ENCODE measurements at places on chromosomes 5 and 9.

DNA sequence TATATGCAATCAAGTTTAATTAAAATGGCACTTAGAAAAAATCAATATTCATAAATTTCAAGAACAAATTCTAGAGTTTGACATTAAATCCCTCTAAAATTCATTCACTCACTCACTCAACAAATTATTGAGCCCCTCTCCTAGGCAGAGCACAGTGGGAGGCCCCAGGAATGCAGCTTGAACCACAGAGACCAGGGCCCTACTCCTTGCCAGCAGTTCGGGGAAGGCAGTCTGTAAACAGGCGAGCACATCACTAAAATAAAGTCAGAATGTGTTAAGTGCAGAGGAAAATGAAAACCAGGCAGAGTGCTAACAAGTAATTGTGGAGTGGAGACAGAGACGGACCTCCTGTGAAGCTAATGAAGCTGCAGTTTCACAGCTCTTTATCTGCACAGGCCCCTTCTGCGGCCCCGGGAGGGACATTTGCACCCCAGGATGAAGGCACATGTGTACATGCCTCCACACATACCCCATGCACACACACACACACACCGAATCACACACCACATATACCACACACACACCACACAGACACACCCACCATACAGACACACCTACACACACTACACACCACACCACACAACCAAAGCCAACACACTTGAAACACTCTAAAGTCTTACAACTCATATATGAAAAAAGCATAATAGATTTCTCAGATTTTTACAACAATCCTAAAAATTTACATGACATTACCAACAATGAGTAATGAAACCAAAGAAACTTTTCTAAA is 40.5 kb downstream of the BHMT start:
- DNase-seq, result no peak

DNA sequence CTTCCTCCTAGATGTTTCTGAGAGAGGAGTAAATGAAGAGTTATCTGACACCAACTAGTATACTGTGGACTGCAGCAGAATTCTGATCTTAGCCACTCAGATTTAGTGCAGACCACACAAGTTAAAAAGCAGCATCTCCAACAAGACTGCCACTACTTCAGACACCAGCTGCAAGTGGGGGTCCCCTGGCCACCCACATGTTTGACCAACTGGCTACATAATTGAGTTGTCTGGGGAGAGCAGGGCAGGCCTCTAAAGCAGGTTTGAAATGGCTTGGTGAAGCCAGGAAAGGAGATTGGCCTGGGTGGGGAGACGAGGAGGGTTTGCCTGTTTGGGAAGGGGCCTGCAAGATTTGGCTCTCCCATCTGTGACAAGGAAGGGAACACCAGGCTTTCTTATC is 40.5 kb upstream of the FAM81B start:
- DNase-seq, result no peak

DNA sequence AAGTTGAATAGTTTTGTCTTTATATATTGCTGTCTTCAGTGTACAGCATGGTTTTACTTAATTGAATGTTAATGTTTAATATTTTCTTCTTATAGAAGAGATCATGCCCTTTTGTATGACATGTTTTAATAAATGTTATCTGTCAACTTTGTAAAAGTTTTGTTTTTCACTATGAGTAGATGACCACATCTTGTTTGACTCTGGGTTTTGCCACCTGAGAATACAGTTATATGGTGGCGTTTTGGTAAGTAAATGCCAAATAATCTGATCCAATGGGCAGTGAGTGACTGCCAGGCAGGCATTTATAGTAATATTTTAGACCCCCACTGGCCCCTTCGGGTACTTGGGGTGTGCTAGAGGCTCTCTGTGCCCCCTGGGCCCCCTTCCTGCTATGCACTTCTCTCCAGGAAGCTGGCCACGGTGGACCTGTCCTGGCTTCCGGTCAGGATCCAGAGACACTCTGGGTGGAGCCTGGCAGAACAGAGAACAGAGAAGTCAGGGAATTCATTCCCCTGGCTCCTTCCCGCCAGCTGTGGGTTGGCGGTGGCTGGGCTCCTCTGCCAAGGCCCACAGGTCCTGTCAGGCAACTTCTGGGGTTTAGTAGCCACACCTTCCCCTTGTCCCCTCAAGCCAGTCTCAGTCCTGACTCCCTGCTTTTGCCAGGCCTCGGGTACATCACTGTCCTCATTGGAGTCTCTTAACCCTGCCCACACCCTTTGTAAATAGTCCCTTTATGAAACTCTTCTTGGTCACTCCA is 22.2 kb upstream of the ZBTB34 start:
- no peak for DNase-seq

GRCh38 chr5:178505639-178506407 is 84.4 kb downstream of the COL23A1 start:
- DNase-seq, result no peak

DNA sequence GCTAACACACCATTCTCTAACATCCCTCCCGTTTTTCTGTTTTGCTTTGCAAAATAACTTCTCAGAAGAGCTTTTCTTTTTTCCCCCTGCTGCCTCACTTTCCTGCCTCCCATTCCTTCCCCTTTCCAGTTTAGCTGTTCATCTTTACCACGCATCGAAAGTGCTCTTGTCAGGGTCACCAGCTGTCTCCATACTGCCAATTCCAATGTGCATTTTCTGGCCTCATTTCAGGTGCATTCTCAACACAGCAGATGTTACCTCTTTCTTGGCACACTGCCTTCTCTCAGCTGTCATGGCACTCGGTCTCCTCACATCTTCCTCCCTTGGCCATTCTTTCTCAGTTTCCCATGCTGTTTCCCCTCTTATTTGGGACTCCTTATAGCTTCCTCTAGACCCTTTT is 9.5 kb downstream of the ARSK start:
- DNase-seq, result no peak

DNA sequence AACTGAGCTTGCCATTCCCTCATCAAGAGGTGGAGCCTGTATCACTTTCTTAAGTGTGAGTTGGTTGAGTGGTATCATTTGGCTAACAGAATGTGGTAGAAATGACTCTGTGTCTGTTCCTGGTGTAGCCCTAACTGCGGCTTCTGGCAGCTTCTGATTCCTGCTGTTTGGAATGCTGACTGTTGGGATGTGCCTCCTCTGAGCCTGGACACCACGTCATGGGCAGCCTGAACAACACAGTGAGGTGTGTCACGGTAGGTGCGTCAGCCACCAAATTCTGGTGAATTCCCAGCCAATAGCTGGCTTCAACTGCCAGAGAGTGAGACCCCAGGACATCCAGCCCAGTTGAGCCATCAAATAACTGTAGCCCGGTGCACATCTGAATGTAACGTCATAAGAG is 6.1 kb upstream of the C9orf152 start:
- no peak for DNase-seq

GRCh38 chr5:149860801-149861322 is 83.7 kb downstream of the PDE6A start:
- DNase-seq, result no peak

DNA sequence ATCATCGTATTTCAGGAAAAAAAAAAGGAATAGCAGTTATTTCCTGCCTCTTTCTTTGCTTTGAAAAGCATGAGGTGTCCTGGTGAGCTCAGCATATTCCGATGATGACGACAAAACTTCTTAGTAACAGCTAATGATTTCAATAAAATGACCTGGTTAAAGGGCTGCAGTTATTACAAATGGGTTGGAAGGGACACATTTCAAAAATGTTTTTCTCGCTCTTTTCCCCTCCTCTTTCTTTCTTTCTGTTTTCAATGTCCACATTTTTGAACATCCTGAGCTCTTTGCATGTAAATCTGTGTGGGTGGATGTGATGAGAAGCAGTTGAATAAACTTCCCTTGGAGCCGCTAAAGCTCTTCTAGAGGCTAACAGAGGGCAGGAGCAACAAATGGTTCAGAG is 186.8 kb upstream of the SLC27A6 start:
- no peak for DNase-seq

DNA sequence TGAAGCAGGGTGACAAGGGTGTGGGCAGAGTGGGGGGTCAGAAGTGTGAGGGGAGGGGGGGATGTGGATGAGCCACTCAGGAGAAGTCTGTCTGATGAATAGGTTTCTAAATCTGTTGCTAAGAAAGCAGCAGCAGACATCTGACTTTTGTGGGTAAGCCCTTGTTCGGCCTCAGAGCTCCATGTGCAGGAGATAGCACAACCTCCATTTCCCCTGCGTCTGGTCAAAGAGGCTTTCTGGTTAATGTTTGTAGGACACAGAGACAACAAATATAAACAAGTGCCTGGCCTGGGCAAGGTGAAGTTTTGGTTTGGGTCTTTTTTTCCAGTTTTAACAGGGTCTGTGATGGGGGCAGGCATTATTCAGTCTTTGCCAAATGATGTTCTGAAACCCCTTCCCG is 57.0 kb upstream of the GNE start:
- DNase-seq, result no peak

- DNase-seq, result no peak
Measured at GRCh38 chr9:17614903-17615302, 36.0 kb downstream of the SH3GL2 start.

DNA sequence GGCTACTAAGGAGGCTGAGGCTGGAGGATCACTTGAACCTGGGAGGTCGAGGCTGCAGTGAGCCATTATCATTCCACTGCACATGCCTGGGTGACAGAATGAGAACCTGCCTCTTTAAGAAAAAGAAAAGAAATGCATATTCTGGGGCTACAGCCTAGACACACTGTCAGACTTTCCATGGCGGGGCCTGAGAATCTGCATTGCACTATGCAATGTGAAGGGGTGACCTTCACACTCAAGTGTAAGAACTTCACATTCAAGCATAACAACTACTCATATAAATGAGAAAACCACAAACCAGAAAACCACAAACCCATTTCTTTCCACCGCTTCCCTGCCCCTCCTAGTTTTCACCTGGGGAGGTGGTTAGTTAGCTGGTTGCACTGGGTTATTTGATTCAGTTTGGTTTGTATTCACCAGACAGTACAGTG is 18.0 kb upstream of the FBP2 start:
- no peak for DNase-seq

DNA sequence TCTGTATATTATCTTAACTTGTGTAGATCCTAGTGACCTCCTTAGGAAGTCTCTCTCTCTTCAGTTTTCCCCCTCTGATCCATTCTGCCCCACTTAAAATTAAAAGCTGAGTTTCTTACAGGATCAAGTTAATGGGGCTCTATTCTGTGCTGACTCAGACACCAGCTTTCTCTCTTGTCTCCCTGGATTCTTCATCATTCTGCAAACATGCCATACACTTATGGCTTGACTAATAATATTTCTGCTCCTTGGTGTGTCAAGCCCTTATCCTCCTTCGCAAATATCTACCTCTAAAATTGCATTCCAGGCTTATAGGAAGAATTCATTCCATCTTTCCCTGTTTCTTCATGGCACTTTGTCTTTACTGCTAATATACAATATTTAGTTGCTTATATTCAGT is 18.1 kb downstream of the LRRC70 start:
- no peak for DNase-seq

- no peak for DNase-seq
Measured at GRCh38 chr5:173714551-173715428, 98.3 kb upstream of the BOD1 start.

Data from CD4-positive, alpha-beta T cell (primary cell).